NCI-H2081 (cell line): ENCODE measurements at places on chromosomes 11 and 22.

GRCh38 chr11:86592047-86592591 lies 80.3 kb downstream of the ME3 start:
- no peak for DNase-seq

GRCh38 chr11:31764261-31764660 lies 46.9 kb downstream of the PAX6 start:
- DNase-seq: no peak

DNA sequence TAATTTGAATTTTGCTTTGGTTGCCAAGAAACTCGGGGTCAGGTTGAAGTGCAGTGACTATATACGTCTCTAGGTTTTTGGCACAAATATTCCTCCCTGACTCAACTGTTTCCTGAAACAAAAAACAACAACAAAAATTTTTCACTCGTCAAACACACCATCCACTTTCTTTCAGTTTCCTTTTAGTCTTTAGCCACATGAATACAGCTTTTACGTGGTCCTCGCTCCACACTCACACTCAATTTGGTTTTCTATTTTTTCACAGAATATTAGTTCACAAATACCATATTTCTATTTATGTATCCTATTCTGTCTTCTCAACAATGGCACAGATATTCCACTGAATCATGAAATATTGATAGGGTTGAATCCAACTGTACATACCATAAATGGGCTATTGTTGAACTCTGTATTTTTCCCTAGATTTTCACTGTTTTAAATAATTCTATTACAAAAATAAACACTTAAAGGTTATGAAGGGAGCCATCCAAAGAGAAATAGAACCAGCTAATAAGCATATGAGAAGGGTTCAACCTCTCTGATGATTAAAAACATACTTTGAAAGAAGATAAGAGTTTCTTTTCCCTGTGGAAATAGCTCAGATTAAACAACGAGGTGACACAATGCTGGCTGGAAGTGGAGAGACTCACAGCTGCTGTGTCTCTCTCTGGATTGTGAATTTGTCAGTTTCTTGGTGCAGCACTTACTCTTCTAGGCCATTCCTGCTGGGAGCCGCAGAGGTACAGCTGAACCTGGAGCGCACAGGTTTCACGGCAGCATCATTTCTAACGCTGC lies 5.1 kb upstream of the FBLN1 start:
- no peak for DNase-seq

GRCh38 chr11:11415901-11416300 lies 62.9 kb upstream of the CSNK2A3 start:
- DNase-seq: no peak

DNA sequence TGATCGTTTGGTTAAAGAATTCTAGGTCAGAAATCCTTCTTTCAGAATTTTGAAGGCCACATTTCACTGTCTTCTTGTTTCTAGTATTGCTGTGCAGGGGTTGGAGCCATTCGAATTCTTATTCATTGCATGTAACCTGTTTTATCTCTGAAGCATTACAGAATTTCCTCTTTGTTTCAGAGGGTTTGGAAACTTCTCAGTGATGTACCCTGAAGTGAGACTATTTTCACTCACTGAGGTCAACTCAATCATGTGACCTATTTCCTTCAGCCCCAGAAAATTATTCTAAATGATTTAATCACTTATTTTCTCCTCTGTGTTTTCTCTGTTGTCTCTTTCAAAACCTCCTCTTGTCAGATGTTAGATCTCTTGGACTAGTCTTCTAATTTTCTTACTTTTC lies 147.8 kb downstream of the ENTHD1 start:
- DNase-seq: no peak

GRCh38 chr22:38034884-38035529 lies 22.2 kb upstream of the PICK1 start:
- DNase-seq: no peak
